ENCODE measurements at places on chromosomes 3 and 15.

DNA sequence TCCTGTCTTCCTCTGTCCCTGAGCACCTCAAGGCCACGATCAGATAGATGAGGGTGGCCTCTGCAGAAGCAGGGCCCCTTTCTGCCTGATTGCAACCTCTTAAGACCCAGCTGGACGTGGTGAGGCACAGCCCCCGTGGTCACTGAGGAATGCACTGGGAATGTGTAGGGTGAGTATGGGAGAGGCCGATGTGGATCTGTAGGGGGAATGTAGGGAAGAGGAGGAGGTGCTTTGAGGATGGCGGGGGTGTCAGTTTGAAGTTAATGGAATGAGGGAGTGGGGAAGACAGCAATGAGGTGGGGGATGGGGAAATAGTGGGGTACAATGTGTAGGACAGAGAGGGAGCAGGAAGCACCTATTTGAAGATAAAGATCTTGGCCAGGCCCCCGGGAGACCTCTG lies 785 bp upstream of the IQCF5 start:
- DNase-seq, result no peak

GRCh38 chr3:159532577-159532976 lies 456.1 kb upstream of the IL12A start:
- DNase-seq, result no peak

GRCh38 chr15:78090422-78091063 lies 1.8 kb upstream of the SH2D7 start:
- no peak for DNase-seq

DNA sequence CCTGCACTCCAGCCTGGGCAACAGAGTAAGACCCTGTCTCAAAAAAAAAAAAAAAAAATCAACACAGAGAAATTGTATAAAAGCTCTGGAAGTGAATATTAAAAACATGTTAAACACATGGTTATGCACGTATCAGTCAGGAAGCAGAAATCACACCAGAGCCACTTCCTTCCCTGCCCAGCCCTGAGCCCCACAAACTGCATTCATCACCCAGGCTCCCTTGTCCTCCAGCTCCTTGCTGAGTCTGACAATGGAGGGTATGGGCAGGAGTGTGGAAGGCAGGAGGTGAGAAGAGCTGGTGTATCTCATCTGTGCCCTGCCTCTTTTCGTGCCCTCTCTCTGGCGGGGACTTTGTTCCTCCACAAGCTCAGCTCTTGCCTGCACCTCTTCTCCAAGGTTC lies 12.1 kb upstream of the LOXL1 start:
- no peak for DNase-seq

DNA sequence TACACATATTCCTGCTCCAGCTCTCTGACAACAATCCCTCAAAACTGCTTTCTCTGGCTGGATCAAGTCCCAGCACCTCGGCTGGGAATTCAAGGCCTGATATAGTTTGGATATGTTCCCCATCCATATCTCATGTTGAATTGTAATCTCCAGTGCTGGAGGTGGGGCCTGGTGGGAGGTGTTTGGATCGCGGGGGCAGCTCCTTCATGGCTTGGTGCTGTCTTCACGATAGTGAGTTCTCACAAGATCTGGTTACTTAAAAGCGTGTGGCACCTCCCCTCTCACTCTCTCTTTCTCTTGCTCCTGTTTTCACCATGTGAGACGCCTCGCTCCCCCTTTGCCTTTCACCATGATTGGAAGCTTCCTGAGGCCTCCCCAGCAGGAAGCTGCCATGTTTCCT lies 47.4 kb upstream of the SYN2 start:
- no peak for DNase-seq

GRCh38 chr15:66912001-66912400 lies 153.4 kb upstream of the SMAD3 start:
- peak; percentile 27 for DNase-seq

GRCh38 chr3:14570864-14571263 lies 30.7 kb upstream of the GRIP2 start:
- no peak for DNase-seq

- DNase-seq, result no peak
These were observed 11.0 kb upstream of the MAP4 start for GRCh38 chr3:48026951-48027908.

GRCh38 chr3:1499694-1500093 lies 406.9 kb downstream of the CNTN6 start:
- no peak for DNase-seq

GRCh38 chr15:77532846-77533245 lies 99.9 kb downstream of the LINGO1 start:
- no peak for DNase-seq

DNA sequence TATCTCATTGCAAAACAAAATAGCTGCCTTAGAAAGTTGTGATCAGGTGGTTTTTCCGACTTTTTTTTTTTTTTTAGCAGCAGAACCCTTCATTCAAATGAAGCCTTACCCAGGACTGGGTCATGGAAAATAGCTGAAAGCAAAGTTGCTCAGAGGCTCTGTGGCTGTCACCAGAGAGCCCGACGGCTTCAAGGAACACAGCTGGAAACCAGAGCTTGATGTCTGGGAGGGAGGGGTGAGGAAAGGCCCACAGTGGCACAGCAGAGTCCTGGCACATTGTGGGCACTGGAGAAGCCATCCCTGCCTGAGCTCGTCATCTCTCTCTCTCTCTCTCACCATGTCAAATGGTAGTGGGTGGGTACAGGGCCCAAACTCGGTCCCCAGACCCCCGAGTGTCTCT lies 77.5 kb downstream of the RPN1 start:
- no peak for DNase-seq

DNA sequence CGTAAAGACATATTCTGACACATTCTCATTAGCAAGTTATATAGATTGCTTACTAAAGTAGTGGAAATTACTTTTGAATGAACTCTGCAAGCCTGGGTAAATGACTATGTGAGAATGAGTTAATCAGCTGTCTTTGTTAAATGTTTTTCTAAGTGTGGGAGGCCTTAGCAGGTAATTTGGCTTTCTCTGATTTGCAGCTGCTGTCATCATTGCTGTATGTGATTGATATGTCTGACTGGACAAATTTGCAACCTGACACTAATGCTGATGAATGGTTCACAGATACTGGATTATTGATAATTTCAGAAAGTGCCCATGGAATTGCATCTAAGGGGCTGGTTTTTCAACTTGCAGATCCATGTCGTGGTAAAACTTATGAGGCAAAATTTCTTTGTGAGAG lies 372.2 kb upstream of the SGO1 start:
- DNase-seq, result no peak

GRCh38 chr15:57609805-57610529 lies 18.3 kb downstream of the MYZAP start:
- no peak for DNase-seq

DNA sequence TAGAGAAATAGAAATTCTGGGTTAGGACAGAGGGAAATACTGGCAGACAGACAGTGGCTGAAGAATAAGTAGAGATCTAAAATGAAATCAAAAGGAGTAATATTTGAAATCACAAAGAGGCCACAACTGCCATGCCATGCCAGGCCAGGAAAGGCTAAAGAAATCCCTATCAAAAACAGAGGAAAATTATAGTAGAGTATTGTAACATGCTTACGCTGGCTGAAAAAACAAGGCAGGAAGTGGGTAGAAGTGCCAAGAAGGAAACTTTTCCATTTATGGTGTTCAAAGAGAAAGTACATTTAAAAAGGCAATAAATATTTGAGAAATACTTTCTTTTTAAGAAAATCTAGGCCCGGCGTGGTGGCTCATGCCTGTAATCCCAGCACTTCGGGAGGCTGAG lies 415.7 kb downstream of the PLCL2 start:
- no peak for DNase-seq

DNA sequence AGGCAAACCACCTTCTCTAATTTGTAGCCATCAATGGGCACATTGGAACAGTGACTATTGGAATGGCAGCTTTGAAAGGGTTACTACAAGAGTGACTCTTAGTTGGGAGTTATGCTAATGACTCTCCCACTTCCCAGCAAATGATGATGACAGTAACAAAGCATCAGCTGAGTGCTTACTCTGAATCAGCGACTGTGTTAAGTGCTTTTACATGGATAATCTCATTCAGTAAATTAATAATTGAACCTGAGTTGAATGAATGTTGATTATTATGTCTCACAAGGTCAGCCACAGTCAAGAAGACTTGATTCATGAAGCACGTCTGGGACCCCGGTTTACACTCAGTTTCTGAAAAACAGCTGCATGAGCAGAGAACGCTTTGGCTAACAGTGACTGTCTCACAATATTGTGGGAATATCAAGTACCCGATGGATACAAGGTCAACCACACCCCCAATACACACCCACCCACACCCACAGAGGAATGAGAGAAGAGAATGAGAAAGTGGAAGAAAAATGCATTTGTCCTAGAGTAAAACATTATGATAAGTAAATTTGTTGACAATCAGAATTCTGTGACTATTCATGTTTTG lies 242.0 kb upstream of the FEZF2 start:
- no peak for DNase-seq

DNA sequence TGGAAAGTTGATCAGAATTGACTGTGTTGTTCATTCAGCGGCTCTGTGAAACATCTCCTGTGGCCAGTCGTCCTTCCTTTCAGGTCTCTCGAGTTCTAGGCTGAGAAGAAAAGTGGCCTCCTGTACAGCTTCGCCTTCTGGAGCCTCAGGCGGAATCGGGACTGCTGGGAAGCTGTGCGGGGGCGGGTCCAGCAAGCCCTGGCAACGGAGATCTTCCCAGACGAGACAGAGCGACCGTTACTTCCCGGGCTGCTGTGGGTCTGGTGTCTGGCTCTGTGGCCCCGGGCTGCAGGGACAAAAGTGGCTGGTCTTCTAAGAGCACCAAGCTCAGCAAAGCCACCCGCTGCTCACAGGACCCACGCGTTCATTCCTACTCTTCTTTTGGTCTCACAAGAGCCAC lies 88.6 kb upstream of the CACNA2D3 start:
- no peak for DNase-seq

GRCh38 chr3:111521891-111522290 lies 20.1 kb upstream of the CD96 start:
- no peak for DNase-seq

DNA sequence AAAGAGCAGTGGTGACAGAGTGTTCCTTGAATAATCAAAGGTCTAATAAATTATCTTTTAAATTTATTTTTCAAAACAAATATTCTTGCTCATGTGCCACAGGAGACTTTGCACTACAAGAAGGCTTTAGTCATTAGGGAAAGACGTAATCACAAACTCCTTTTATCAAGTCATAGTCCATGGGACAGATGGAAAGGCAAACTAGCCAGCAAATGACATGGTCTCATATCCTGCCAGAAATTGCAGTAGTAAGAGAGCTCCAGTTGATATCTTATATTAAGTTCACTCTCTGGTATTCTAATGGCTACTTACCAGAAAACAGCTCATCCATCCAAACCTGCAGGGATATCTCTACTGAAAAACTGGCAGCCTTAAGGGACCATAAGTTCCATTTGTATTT lies 225.0 kb upstream of the TP63 start:
- DNase-seq, result no peak

DNA sequence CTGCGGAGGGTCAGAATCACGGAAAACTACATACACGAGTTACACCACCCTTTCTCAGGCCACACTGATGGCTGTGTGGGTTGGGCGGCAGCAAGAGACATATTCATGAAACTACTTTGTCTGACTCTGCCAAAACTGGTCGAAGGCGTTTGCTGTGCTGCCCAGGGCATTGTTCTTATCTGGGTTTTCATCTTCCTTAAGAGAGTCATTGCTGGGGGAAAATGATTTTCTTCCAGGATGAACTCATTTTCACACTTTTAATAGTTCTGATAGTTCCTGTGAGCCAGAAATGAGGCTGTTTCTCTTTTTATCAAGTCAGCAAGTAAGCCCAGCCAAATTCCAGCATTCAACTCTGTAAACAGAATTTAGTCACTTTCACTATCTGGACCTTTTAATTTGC lies 47.6 kb downstream of the TRIM71 start:
- DNase-seq, result no peak

DNA sequence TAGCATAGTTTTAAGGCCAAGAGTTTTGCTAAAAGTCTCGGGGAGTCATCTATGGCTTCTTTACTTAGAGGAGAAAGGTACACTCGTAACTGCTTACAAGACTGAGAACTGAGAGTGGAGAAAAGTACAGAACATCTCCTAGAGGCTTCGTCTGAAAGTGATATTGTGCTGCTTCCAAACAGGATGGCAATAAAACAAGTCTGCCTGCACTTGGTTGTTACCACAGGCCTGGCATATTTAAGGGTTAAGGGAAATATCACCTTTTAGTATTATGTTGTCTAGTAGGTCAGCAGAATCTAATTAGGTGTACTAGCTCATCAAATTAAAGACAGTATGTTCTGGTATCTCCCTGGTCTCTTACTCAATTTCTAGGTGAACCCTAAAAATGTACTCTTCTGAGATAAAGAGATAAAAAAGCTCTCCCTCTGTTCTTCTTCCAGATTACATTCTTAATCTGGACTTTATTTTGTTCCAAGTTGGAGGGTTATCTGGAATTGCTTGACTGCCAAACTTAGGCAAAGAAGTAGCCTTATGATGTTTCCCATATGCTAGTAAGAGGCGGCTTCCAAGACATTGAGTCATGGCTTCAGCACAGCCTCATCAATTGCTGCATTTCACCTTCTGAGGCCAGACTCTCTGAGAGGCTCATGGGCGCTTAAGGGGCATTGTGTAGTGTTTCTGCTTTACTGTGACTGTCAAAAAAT lies 181.3 kb downstream of the LSAMP start:
- no peak for DNase-seq

- DNase-seq, result no peak
These were observed 48.4 kb downstream of the TMEM45A start for GRCh38 chr3:100540791-100541334.

DNA sequence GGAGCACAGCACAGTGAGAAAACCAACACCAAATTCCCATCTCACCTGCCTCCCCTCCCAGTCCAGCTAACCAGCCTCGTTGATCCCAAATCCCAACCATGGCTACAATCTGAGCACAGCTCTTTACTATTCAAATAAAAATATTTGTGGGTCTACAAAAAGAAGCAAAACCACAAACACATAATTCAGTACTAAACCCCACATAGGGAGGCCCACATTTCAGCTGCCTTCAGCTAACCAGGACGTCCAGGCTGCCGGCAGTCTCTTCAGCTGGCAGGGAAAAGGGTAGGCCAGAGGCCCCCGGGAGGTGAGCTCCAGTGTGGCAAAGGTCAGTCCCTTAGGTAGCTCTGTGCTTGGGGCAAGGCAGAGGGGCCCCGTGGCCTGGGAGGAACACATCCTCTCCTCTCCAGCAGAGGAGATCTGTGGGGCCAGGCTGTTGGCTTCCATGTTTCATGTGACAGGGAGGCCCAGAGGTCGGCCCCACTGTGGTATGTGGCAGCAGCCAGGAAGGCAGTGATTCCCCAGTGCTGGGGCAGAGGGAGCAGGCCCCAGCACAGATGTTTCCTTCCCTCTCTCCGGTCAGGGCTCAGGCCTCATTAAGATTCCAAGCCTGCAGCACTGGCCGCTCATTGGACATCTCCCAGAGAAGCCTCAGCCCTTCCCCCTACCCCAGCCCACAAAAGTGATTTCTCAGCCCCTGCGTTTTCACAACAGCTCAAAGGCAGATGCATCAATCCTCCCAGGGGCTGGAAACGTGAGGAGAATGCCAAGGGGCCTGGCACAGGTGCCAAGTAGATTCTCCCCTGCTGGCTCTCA lies 381.4 kb downstream of the NTRK3 start:
- no peak for DNase-seq

All from CD4-positive, alpha-beta T cell treated with Interferon gamma for 1 hour (primary cell).